ENCODE measurements at places on chromosomes 6 and 20.

GRCh38 chr6:72418495-72418894 is 203.4 kb upstream of the KCNQ5 start:
- no peak for DNase-seq

- DNase-seq, result no peak
Observed at GRCh38 chr6:33956206-33956605, 152.4 kb upstream of the MLN start.

DNA sequence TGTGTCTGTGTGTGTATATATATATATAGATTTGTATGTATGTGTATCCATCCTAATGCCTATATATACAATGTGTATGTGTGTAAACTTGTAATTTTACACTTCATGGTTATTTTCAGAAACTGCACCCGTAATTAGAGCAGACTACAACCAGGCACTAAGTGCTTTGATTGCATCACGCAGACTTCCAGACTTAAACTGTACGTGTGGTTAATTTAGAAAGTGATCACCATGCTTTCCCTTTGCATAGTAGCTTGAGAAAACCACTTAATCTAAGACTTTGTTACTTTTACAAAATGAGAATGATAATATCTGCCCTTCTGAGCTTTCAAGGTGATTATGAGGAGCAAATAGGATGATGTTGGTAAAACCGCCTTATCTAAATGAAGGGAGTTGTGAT is 50.1 kb upstream of the E2F3 start:
- no peak for DNase-seq

DNA sequence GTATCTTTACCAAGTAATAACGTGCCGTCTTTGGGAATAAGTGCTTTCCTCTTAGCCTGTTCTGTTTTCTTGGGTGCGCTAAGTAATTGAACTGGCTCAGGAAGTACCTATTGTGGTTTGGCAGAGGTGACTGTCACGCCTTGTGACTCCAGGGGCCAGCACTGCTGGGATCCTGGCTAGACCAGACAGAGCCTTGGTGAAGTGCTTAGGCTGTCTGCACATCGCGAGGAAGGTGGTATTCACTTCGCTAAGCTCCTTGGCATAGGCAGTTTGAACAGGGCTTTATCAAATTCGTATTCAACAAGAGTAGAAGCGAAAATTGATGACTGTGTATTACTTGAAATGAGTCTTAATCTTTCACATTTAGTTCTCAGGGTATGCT is 17.6 kb downstream of the PRDM1 start:
- DNase-seq, result peak; percentile 59

DNA sequence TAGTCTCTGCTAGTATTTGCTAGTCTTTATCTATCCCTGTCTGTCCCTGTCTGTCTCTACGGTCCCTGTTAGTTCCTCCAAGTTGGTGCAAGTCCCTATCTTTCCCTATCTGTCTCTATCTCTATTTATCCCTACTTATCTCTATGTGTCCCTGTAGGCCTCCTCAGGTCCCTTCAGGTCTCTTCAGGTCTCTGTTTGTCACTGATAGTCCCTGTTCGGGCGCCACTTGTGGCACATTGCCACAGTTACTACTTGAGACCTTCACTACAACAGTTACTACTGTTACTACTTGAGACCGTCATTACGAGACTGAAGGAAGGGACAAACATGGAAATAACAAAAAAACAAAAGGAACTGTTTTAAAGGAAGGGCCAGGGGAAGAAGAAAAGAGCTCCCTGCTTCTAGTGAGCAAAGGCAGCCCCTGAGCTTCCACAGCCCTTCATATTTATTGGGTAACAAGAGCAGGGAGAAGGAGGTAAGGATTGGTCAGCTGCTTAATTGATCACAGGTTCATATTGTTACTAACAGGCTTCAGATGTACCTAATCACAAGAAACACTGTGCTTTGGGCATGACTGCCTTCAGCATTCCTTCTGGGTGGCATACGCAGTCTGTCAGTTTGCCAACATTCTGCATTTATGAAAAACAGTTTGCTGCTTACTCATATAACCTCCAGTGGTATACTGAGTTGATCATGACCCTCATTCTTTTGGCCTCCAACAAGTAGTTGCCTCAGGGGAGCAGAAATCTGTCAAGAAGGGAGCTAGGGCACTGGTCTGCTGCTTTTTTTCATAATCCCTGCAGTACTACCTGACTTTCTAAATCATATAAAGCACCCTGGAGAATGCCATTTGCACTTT is 8.4 kb downstream of the EPB41L2 start:
- DNase-seq, result no peak

DNA sequence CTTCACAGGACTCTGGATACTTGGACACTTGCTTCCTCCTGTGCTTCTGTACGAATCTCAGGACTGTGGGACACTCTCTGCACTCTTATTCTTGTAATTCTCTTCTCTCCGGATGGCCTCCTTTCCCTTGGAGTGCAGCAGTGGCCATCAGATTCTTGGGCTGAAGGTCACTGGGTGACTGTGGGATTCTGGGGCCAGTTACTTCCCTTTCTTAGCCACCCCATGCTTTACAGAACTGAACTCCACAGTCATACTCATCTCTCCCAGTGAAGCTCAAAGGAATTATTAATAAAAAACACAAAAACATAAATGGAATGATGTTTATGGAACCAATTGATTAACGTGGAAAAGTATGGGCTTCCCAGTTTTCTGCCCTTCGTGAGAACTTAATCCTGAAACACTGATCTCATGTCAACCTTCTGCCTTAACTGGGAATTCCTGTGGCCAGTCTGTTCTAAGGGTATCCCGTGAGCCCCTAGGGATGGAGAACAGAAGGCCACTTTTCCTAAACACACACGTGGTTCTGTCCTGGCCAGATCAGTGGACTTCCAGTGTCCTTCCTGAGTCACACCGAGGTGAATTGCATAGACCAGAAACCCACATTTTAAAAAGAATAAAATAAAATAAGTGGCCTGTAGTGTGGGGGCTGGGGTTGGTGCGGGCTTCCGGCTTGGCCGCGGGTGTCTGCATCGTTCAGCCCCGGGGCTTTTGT is 23.6 kb upstream of the HLA-E start:
- no peak for DNase-seq

- no peak for DNase-seq
Observed at GRCh38 chr6:128504003-128504654, 16.3 kb downstream of the PTPRK start.
